ENCODE measurements at places on chromosomes 16 and 17.

- no peaks in the 10 kb centered on the region for H3K27me3 ChIP-seq
- no peak for DNase-seq
- H3K36me3 ChIP-seq = no peaks in the 10 kb centered on the region
- H3K27ac ChIP-seq = no peak overlapping the region
- H3K4me3 ChIP-seq = no peak overlapping the region
Observed at GRCh38 chr16:52366983-52367382, 180.0 kb downstream of the TOX3 start.

DNA sequence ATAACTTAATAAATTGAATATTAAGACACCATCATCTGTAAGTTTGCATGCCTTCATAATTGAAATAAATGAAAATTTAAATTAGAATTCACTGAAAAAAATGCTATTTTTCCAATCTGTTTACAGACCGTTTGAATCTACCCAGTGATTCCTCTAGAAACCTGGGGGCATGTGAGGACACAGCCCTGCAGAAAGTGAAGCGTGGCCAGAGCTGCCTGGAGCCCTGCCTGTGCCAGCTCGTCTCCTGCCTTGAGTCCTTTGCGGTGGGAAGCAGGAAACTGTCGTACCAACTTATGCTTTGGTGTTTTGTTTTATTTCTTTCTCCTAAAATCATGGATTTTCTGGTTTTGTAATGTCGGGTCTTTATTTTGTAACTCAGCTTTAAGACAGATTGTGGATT is 67.8 kb upstream of the FA2H start:
- no peaks in the 10 kb centered on the region for H3K36me3 ChIP-seq
- H3K27ac ChIP-seq = no peak overlapping the region
- H3K4me3 ChIP-seq = no peak overlapping the region
- no peak for DNase-seq
- H3K27me3 ChIP-seq = no peaks in the 10 kb centered on the region

DNA sequence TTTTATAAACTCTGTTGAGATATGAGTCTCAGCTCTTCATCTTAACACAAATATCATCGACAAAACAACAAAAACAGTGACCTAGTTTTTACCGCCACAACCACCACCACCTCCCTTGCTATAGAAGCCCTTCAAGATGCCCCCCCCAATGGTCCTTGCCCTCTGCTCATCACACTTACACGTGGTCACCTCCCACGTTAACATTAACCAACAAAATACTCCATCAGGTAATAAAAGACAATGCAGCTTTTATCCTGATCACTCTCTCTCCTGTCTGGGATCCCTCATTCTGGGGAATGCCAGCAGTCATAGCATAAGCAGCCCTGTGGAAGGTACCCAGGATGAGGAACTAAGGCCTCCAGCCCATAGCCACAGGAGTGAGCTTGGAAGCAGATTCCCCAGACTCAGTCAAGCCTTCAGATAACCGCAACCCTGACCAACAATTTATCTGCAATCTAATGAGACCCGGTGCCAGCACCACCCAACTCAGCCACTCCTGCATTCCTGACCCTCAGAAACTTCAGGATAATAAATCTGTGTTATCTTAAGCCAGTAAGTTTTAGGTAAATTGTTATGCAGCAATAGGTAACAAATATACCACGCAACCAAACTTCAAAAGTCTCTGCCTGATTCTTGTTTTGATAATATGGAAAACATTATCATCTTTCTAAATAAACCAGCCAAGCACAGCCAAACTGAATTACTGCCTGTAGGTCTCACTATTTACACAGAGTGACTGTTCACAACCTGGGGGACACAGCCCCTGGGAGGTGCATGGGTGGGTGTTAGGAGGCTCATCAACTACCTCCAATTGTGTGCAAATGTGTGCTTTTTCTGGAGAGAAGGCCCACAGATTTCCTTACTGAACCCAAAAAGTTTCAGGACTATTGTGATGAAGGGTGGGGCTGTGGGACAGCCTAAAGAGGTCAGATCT is 6.1 kb downstream of the PECAM1 start:
- no peak overlapping the region for H3K4me3 ChIP-seq
- no peaks in the 10 kb centered on the region for H3K27me3 ChIP-seq
- peaks cover 49% of the 10 kb centered on the region for H3K4me1 ChIP-seq
- H3K27ac ChIP-seq = peak overlapping the region; percentile 77
- peaks cover 6% of the 10 kb centered on the region for H3K36me3 ChIP-seq

DNA sequence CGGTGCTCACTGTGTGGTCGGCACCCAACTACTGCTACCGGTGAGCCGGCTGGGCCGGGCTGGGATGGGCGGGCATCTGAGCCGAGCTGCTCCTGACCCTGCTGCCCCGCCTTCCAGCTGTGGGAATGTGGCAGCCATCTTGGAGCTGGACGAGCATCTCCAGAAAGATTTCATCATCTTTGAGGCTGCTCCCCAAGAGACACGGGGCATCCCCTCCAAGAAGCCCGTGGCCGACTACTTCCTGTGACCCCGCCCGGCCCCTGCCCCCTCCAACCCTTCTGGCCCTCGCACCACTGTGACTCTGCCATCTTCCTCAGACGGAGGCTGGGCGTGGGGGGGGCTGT is 6.9 kb downstream of the TBX6 start:
- peaks cover 52% of the 10 kb centered on the region for H3K36me3 ChIP-seq
- peaks cover 4% of the 10 kb centered on the region for H3K4me1 ChIP-seq
- no peak for DNase-seq
- no peak overlapping the region for H3K4me3 ChIP-seq
- H3K27me3 ChIP-seq = no peaks in the 10 kb centered on the region

GRCh38 chr17:17499402-17500145 is 3.4 kb upstream of the RASD1 start:
- DNase-seq = no peak
- H3K27ac ChIP-seq = no peak overlapping the region
- peaks cover 28% of the 10 kb centered on the region for H3K4me1 ChIP-seq
- no peak overlapping the region for H3K4me3 ChIP-seq

GRCh38 chr16:17926866-17927399 is 409.6 kb downstream of the NPIPA8 start:
- no peak overlapping the region for H3K27ac ChIP-seq

Measured in heart left ventricle (tissue), 16 donors.